NCI-H2029 treated with DMSO at 0.1 percent for 48 hours (cell line): ENCODE measurements at places on chromosomes 4 and X.

DNA sequence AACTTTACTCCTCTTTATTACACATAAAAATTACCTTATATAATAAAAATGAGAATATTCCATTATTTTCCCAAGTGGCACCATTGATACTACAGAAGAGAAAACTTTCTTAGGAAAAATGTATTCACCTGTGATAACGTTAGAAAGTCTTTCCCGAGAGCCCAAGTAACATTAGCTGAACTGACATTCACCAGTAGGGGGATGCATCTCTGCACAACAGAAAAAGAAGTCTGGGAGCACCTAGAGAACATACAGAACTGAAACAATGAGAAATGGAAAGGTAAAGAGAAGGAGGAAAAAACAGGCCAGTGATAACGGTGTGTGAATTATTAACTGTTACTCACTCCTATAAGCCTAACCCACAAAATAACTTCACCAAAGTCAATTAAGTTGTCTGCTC is 423.3 kb downstream of the CENPC start:
- no peak for DNase-seq

DNA sequence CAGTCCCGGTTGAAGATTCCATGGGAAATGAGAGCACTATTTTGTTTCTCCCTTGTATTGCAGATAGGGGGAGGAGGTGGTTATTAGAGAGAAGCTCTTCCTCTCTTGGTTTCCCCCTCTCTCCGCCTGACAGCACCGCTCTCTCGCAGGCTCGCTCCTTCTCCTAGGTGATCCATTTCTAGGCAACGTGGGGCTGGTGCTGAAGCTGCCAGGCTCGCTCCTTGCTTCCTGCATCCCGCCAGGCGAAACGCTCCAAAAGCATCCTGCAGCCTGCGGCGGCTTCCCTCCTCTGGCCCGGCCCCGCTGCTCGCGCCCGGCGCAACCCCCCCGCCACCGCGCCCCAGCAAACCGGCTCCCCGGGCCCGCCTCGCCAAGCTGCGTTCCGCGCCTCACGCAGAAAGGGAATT is at the start of gene GRID2:
Gene GRID2, plus strand, starts transcription at position 346 of the 407 bp plus-strand sequence.
- DNase-seq: no peak

DNA sequence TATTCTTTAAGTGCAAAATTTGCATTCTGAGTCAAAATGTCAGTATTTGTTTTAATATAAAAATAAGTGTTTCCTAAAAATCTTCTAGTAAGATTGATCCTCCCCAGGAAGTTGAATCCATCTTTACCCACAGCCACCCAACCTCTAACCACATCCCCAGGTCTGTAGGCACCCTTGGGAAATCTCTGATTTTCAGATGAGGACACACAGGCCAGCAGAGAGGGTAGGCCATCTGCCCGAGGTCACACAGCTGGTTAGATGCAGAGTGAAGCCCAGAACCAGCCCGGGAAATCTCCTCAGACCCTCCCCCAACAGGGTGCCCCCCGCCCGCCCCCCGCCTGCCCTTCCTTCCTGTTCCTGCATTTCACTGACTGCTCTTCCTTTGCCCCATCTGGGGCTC is 277.5 kb downstream of the FBXW7 start:
- DNase-seq: no peak

DNA sequence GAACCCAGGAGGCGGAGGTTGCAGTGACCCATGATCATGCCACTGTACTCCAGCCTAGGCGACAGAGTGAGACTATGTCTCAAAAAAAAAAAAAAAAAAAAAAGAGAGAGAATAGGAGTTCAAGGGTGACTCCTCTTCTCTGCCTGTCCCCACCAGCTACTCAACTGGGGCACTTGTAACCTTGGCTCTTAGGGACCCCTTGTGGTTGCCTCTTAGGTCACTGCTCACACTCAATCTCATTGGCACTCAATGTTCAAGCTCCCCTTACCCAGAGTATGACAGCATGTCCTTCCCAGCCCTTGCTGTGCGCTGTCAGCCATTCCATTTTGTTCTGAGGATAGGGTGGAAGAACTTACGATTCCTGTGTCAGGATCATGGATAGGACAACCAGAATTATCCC is 82.4 kb upstream of the BEND4 start:
- DNase-seq: no peak

DNA sequence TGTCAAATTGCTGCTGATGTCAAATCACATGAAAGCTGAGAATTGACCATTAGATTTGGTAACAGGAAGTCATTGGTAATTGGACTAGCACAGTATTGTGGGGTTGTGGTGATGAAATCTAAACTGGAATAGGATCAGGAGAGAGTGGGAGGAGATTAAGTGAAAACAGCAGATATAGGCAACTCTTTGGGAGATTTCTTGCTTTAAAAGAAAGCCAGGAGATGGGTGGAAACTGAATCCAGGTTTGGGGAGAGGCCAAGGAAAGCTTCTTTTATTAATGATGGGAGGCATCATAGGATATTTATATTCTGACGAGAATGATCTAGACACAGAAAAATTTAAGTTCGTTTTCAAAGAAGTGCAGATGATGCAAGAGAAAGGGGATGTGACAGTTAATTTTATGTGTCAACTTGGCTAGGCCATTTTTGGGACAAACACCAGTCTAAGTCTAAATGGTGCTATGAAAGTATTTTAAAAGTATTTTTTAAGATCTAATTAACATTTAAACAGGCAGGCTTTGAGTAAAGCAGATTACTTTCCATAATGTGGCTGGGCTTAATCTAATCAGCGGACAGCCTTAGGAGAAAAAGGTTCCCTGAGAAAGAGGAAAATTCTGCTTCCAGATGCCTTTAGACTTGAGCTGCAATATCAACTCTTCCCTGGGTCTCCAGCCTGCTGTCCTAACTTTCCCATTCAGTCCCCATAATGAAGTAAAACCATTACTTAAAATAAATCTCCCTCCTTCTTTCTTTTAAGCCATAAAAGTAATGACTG is 24.7 kb downstream of the SEC24D start:
- no peak for DNase-seq

GRCh38 chr4:81213671-81214070 is 1.4 kb downstream of the PRKG2 start:
- DNase-seq: no peak

- DNase-seq: no peak
Observed at GRCh38 chr4:26687728-26688127, 103.8 kb downstream of the TBC1D19 start.

GRCh38 chr4:40608628-40609027 is 21.0 kb downstream of the RBM47 start:
- DNase-seq: no peak

- no peak for DNase-seq
Observed at GRCh38 chrX:123993904-123994635, 32.6 kb downstream of the STAG2 start.

- no peak for DNase-seq
Observed at GRCh38 chr4:82948647-82949204, 48.2 kb downstream of the THAP9 start.

DNA sequence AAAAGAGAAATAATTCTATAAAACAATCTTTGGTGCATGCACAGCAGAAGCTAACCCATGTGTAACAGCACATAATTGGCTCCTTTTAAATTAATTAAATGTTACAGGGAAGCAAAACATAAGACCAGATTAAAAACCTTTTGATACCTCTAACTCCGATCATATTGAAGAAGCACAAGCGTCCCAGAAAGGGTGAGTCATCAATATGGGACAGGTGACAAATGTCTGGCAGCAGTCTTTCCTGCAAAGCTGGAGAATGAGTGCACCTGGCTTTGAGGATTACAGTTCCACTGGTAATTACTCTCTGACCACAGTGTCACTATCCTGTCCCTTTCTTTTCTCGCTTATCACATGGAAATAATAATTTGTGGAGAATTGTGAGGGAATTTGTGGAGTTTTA is 94.6 kb downstream of the FAM9B start:
- DNase-seq: no peak

DNA sequence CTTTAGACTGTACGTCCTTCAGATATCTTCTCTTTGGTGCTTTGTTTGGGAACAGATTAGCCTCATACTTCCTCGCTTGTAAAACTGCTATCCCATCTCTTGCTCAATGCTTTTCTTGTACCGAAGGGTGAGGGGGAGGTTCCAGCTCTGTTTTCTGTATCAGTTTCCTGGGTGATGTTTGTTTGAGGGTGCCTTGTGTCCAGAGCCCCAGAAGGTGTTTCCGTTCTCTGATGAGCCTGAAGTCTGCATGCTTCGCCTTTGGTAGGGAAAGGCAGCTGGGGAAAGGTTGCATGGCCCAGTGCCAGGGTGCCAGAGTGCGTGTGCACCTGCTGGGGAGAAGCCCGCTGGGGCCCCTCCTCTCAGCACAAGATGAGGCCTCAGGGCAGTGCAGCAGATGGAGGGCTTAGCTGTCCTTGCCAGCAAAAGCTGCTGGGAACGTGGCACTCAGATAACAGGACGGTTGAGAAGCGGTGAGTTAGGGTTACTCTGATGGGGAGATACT is 73.7 kb downstream of the TBL1X start:
- peak; percentile 33 for DNase-seq
